ENCODE measurements at places on chromosomes 7 and 10.

GRCh38 chr7:121038717-121039509 lies 50.4 kb downstream of the CPED1 start:
- DNase-seq: no peak

DNA sequence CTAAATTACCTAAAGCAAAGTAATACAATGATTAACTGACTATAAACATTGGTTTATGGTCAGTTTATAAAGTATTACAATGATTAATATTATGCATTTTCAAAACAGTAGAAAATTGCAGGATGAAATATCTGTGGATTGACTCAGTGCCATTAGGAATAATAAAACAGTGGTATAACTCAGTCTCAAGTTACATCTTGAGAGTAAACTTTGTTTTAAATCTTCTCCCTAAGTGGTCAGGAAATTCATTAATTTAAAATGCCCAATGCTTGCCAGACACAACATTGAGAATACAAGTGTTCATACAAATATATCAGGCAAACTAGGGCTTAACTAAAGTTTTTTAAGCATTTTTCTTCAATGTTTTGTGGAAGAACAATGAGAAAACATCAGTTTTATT lies 257.8 kb downstream of the ETV1 start:
- DNase-seq: no peak

DNA sequence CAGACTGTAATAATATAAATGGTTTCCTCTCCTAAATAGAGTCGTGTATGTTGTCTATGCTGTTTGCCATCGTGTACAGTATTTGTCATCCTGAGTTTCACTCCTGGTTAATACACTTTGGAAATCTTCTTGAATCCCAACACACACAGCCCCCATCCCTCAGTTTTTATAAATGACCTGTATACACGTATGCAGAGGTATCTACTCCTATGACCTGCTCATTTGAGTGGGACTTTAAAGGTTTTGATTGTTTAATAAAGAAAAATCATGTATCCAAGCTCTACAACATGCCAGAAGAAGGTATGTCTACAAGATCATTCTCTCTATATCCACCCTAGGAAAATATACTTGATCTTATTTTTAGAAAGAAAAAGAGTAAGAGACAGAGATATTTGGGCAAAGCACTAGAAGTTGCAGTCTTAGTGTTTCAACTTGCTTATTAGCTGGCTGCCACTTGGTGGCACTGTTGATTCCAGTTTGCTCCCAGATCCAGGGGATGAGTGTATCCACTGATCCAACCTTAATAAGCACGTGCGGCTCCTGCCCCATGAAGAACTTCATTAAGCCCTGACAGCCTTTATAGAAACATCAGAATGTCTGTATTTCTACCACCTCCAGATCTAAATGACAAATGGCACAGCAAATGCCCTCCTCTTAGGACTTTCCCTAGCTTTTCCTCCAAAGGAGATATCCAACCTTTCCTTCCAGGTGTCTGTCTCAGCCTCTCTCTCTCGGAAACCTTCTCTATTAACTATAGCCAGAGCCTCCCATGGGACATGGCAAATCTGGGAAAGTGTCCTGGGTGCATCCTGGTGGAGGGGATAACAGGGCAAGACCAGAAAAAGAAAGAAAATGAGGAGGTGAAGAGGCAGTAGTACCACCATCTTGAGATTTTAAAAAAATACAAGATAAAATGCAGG lies 181.6 kb upstream of the NEBL start:
- DNase-seq: peak; percentile 27

DNA sequence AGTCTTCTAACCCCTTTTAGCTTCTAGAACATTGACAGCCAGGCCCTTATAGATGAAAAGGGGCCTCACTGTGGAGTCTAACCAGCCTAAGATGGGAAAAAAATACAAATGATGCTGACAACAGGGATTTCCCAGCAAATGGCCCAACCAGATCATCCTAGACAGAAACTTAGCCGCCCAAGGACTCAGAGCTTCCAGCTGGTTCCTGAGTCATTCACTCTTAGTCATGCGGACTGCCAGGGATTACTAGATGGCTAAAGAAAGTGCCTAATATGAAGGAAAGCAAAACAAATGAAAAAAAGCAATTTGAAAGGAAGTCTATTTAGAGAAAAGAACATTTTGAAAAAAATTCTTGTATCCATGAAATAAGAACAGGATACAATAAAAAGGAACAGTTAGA lies 23.7 kb downstream of the TSPAN14 start:
- DNase-seq: peak; percentile 77

DNA sequence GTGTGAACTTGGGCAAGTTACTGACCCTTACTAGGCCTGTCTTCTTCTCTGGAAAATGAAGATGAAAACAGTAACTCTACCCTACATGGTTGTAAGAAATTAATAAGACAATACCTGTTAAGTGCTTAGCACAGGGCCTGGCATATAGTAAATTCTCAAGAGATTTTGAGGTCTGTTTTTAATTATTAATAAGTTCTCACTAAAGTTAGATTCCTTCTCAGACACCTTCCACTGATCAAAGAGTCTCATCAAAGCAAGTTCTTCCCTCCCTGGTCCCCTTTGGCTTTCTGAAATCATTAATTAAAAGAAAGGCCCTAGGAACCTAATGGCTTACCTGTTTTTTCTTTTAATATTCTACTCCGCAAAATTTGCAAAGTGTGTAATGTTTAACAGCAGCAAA lies 4.6 kb downstream of the TMEM140 start:
- no peak for DNase-seq

- DNase-seq: peak; percentile 50
Observed at GRCh38 chr10:52314822-52315552, 906 bp downstream of the DKK1 start.

Data from hepatic stellate cell (primary cell).